GM12865 (cell line): ENCODE measurements at places on chromosomes 16 and 17.

DNA sequence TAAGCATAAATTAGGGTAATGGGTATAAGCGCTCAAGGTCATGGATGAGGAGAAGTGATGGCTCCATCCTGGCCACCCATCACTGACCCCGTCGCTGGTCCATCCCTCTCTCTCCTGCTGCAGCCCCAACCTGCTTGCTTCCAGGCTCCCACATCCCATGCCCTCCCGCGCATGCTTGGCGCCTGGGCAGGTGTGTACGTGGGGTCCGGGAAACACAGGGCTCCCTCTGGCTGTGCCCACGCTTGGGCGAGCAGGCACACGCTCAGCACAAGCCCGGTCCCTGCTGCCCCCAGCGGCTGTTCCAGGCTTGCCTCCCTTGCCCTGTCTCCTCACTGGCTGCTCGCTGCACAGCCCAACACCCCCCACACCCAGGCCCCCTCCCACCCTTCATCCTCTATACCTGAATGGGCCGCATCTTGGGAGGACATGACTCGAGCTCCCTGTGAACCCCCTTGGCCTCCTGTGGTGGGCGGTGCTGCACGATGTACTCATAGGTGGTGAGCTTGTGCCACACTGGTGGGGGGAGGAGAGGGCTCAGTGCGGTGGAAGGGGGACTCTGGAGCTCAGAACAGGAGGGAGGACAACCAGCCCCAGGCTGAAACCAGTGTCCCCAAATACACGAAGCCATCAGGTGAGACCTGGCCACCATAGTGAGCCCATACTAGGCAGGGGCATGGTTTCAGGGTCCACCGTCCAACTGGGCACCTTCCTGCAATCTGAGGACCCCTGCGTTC is 4.7 kb upstream of the TPPP3 start:
- DNase-seq = no peak

DNA sequence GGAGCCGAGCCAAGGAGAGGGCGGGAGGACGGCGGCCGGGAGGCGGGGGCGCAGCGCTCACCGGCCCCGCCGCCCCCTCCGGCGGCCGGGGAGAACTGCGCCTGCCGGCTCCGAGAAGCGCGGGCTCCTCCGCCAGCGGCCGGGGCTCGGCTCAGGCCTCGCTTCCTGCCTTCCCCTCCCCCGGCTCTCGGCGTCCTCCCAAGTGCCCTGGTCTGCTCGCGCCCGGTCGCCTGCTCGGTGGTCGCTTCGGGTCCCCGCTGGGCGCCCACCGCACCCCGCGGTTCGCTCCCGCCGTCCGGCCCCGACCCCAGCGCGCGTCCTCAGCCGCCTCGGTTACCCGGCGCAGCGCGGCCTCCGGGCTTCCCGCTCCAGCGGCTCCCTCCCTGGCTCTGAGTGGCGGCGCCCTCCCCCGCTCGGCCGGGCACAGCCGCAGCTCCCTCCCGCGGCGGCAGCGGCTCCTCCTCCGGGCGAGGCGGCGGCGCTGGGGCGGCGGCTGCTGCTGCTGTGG is 313 bp downstream of the UBTF start:
- peak; percentile 89 for DNase-seq

- DNase-seq = no peak
These were observed 112.4 kb downstream of the IRX3 start for GRCh38 chr16:54174201-54174600.

GRCh38 chr17:73798111-73798748 is 154.0 kb upstream of the SDK2 start:
- no peak for DNase-seq

- DNase-seq = no peak
These were observed 10.6 kb downstream of the MIEN1 start for GRCh38 chr17:39719563-39720355.

- no peak for DNase-seq
These were observed 266.7 kb upstream of the CDH11 start for GRCh38 chr16:65388592-65388991.

GRCh38 chr17:47956791-47957590 is 692 bp downstream of the PRR15L start:
- DNase-seq = no peak

- DNase-seq = no peak
These were observed 42.0 kb upstream of the XYLT1 start for GRCh38 chr16:17512636-17513220.

- no peak for DNase-seq
These were observed 4.9 kb downstream of the FOXC2 start for GRCh38 chr16:86571530-86571915.
